ENCODE measurements at places on chromosomes 16 and 17. TPM values are rescaled to one million over a fixed set of nuclear protein-coding genes. Genes with fewer than 3 reads are reported as not detected.
A peak's percentile ranks its signal among the peaks of the same experiment; 100 is the strongest.

BEAN1 gene
- total RNA-seq: 7.0 TPM

QPRT gene
- 148 TPM for total RNA-seq

RND2 gene
- total RNA-seq: 0.40 TPM

P2RX1 gene
- total RNA-seq: not detected

CSH2 gene
- not detected for total RNA-seq

TBC1D3G gene
- total RNA-seq: not detected

EMP2 gene
- 6.5 TPM for total RNA-seq

ZG16B gene
- 2.1 TPM for total RNA-seq

ACSM2A gene
- total RNA-seq: not detected

TEDC2 gene
- 26.0 TPM for total RNA-seq

GRCh38 chr16:59754854-59755253, 1020.7 kb upstream of the GOT2 start:
- DNase-seq: no peak

DNA sequence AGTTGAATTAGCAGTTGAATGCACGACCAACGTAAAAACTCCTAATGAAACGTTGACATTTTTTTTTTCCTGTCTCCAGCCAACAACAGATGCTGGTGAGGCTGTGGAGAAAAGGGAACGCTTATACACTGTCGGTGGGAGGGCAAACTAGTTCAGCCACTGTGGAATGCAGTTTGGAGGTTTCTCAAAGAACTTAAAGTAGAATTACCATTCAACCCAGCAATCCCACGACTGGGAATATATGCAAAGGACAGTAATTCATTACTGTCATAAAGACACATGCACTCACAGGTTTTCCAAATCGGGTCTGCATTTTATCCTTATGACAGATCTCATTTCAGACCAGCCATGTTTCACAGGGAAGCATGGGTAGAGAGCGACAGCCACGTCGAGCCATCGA, 3.5 kb upstream of the WFDC1 start:
- no peak for DNase-seq

DNA sequence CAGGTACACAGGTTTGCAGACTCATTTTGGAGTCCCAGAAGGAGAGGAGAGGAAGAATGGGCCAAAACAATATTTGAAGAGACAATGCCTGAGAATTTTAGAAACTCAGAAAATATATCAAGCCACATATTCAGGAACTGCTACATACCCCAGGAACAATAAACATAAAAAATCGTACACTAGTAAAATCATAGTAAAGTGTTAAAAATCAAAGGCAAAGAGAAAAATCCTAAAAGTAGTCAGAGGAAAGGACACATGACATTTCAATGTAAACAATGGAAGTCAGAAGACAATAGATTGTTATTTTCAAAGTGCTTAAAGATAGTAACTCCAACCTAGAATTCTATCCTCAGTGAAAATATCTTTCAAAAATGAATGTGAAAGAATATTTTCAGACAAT, 28.5 kb upstream of the NACA2 start:
- DNase-seq: no peak

GRCh38 chr16:11639925-11640899, 28.0 kb upstream of the SNN start:
- DNase-seq: peak; percentile 87

GRCh38 chr17:80501741-80502577, 25.6 kb upstream of the NPTX1 start:
- DNase-seq: peak; percentile 22

DNA sequence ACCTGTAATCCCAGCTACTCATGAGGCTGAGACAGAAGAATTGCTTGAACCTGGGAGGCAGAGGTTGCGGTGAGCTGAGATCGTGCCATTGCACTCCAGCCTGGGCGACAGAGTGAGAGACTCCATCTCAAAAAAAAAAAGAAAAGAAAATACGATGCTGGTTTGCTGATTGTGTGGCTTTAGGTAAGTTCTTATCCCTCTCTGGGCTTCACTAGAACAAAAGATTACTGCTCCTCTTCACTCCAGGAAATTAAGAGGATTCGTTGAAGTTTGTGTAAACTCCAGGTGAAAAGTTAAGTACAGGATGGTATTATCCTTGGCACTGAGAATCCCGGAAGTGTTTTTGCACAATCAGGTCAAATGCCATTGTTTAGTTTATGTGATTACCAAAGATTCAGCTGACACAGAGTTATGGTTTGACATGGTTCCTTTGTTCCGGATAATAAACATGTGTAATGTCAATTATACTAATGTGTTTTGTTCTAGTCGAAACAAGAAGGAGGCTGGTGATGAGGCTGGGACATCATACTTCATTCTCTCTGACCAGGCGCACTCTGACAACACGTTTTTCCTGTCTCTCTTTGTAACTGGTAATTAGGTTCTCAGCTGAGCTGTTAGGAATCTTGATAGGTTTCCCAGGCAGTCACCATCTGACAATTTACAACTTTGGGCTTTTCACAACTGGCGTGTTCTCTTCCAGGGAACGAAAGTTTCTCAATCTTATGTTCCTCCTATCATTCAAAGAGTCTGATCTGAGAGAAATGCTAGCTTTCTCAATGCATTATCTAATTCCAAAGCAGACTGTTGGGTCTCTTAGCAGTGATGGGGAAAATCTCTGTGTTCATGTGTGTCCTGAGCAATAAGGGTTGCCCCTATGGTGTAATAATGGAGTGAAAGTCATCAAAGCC, 10.8 kb upstream of the TAOK1 start:
- DNase-seq: no peak

GRCh38 chr17:82489851-82490511, 29.6 kb upstream of the FOXK2 start:
- no peak for DNase-seq

GRCh38 chr16:25493136-25493811, 198.5 kb upstream of the HS3ST4 start:
- DNase-seq: no peak

DNA sequence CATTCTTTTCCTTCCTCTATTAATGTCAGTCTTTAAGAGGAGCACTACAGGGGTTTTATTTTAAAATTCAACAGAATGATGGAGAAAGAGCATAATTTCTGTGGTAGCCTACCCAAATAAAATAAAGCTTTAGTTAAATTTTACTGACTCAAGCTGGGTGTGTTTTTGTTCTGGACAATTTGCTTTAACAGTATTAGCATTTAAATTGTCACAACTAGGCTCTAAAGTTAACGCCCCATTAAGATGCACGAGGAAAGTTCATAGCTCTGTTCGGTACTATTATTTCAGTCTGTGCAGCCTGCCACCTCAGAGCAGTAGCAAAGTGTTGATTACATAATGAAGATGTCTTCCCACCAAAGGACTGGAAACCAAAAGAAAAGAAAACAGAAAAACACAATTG, 52.0 kb downstream of the CDK12 start:
- DNase-seq: no peak

DNA sequence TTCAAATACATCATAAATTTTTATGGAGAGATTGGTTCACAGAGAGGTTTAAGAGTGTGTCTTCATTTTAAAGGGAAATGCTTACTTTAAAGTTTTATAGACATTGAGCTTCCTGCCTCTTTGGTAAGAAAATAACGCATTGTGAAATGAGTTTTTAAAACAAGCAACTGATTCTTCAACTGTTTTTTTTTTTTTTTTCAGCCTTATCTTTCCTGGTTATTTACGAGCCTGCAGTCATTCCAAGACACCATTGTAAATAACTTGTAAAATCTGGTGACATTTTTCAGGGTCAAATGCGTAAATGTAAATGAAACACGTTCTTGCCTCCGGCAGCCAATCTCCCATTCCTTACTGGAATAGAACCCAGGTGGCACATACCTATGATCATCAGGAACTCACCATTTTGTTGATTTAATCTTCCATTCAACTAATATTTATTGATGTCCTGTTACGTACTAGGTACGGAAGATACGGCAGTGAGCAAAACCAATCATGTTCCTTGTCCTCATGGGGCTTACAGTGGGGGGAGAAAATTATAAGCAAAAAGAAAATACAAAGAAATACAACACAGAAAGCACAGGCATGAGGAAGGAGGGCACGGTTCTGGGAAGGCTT, 33.2 kb upstream of the CDYL2 start:
- no peak for DNase-seq

GRCh38 chr17:8836821-8837562, 30.5 kb downstream of the PIK3R6 start:
- DNase-seq: no peak

- DNase-seq: no peak
Measured at GRCh38 chr17:16171613-16172012, 43.7 kb downstream of the NCOR1 start.

DNA sequence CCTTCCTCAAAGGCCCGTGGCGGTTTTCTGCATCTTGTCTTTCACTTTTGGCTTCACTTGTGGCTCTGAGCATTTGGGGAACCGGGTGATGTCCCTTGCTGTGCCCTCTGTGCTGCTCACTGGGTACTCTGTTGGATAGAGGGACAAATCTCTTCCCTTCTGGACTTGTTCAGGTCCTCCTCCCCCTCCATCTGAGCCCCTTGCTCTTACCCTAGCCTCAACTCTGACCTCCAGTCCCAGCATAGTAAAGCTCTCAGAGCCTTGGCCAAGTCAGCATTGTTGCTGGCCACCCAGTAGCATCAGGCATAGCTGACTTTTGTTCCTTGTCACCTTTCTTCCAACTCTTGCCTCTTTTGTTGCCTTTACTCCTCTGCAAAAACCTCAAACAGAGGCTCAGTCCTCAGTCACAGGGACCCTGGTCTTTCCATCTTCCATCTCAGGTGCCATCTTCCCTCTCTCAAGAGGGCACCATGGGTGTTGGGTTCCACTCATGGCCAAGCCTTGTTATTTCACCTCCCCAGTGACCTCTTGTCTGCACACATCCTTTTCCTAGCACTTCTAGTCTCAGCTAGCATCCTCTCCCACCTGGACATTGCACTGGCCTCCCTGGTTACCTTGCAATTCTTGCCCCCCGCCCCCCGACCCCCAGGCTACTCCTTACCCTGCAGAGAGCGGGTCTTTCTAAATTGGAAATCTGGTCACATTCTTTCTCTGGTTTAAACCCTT, 393 bp upstream of the PSMB10 start:
- DNase-seq: no peak

DNA sequence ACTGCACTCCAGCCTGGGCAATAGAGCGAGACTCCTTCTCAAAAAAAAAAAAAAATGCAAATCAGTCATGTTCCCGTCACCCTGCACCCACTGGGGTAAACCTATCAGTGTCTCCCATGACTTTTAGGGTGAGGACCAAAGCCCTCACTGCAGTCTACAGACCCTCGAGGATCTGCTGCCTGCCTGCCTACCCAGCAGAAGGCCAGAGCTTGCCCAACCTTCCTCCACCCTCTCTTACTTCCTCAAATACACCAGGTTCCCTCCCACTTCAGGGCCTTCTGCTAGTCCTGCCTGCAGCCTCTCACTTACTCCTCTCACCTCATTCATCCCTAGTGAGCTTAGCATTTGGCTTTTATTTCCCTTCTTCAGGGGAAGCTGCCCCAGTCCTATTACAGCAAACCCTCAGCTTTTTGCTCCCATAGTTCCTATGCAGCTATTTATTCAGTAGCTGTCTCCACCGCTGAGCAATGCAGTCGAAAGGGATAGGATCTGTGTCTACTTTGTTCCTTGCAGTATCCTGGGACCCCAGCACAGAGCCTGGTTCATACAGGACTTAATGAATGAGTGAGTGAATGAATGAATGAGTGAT, 17.8 kb upstream of the TOB1 start:
- DNase-seq: no peak

GRCh38 chr16:22353191-22353919, 21.1 kb downstream of the CDR2 start:
- DNase-seq: peak; percentile 76

- DNase-seq: no peak
Measured at GRCh38 chr16:48790151-48790550, 180.2 kb upstream of the N4BP1 start.

- DNase-seq: no peak
Measured at GRCh38 chr17:42566883-42567573, at the start of gene MLX. TSS of gene MLX (plus strand) at chr17:42567100. CDS start at chr17:42567125, 25 bp downstream.

DNA sequence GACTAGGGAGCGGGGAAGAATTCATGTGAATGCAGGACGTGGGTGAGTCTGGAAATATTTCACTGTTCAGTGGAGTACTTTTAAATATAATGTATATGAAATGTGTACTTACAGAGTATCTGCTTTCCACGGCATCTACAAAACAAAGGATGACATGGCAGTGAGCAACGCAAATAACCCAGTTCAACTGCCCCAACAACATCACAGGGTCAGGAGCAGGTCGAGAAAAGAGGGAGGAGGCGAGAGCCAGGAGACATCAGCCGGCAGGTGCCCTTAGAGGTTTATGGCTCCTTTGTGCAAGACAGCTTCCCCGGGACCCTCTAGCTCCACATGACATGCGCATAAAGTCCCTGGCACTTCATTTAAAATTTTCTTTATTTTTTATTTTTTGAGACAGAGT, 61.1 kb downstream of the PECAM1 start:
- DNase-seq: no peak

DNA sequence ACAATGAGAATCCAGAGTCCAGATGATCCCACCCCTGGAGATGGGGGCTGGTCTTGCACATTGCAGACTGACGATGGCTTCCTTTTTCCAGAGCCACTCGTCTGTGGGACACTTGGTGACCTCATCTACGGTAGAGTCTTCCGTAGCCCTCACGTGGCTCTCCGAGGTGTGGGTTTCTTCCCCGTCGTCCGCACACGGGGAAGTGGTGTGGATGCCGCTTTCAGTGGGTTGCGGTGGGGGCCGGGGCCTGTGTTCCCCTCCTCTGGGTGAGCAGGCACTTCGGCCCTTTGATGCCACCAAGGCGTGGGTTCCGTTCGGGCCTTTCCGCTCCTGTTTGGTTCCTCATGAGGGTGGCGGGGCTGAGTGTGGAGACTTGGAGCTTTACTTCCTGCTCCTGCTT, 21.4 kb downstream of the BAIAP2 start:
- no peak for DNase-seq

- no peak for DNase-seq
Measured at GRCh38 chr17:76013377-76013932, 12.8 kb downstream of the CDK3 start.

- DNase-seq: no peak
Measured at GRCh38 chr17:4971826-4972225, 4.2 kb upstream of the SPAG7 start.

DNA sequence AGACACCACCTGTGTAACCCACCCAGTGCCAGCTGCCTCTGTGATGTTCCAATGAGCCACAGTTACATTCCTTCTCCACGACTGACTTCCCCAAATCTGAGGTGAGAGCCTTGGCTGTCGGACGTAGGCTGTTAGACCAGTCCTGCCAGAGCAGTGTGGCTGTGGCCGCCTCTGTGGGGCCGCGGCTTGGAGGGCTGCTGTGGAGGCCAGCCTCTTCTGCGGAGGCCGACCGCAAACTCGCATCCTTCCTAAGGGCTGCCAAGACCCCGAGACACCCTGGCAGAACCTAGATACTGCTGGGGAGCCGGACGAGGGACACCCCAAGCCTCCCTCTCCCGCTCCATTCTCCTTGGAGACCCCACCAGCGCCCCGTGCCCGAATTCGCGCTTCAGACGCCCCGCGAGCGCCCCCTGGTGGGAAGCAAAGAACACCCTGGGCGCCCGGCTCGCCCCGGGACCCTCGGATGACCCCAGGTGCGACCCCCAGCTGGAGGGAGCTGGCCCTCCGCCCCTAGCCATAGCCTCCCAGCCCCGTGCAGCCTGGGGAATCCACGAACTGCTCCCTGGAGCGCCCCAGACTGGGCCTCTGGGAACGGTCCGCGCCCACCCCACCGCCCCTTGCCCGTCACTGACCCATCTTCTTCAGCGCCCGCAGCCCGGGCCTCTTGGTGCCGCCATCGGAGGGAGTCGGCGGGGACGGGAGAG, 547 bp downstream of the PLCD3 start:
- no peak for DNase-seq

GRCh38 chr17:53093391-53093790, 729.3 kb upstream of the KIF2B start:
- DNase-seq: no peak

Measured in epithelial cell of proximal tubule (primary cell).